Astrocyte (in vitro differentiated cells and primary cell): ENCODE measurements at places on chromosomes 7 and 10.
A peak's percentile ranks its signal among the peaks of the same experiment; 100 is the strongest.

DNA sequence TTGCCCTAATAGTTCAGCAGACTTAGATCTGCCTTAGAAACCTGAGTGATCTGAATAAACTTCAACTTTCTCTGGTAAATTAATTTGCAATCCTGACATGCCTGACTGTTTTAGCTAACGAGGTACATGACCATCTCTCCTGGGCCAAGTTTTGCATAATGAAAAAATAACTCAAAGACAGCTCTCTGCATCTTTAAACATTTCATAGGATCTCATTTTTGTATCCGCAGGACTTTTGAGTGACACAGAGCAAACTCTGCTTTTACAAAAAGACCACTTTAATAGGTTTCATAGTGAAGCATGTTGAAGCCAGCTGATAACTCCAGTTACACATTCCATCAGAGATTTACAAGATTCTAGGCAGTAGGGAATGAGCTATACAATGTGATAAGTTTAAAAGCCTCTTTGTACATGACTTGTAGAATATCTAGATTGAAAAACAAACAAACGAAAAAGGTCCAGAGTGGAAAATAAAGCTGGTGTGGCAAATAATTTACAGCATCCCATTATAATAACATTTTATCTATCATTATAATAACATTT lies 2.1 kb downstream of the PRKG1 start:
- DNase-seq = no peak

- DNase-seq = no peak
Measured at GRCh38 chr7:29066641-29067040, 79.7 kb downstream of the CPVL start.

GRCh38 chr7:151868396-151869108 lies 8.4 kb downstream of the PRKAG2 start:
- DNase-seq = no peak

- no peak for DNase-seq
Measured at GRCh38 chr7:112784603-112785002, 5.6 kb downstream of the TMEM168 start.

GRCh38 chr7:70614237-70615045 lies 517.5 kb upstream of the GALNT17 start:
- DNase-seq = peak; percentile 64

DNA sequence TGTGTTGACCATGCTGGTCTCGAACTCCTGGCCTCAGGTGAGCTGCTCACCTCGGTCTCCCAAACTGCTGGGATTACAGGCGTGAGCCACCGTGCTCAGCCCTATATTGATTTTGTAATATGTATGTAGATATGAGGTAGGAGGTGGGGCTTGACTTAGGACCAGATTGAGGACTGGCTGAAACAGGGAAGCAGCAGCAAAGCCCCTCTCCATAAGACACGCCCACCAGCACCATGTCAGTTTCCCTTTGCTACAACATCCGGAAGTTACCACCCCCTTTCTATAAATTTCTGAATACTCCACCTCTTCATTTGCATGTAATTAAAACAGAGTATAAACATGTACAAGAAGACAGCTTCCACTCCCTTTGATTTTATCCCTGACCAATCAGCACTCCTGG lies 47.9 kb upstream of the MYL10 start:
- DNase-seq = no peak

GRCh38 chr10:28839600-28840007 lies 162.3 kb downstream of the BAMBI start:
- DNase-seq = peak; percentile 80

DNA sequence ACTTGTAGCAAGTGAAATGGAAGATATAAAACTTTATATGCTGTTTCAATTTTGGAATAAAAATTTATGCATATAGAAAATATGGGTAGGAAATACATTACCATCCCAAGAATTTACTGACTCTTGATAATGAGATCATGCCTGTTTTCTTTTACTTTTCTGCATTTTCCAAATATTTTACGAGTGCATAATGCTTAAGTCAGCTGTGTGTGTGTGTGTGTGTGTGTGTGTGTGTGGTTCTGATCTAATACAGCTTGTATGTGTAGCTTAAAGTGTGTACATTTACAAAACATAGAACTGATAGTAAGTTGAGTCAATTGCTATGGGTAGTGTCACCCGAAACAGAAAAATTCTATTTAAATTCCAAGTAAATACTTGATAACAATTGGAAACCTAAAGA lies 315.9 kb upstream of the LRRN3 start:
- DNase-seq = peak; percentile 33

- peak; percentile 60 for DNase-seq
Measured at GRCh38 chr10:68871105-68871711, 29.9 kb upstream of the DDX50 start.

- DNase-seq = peak; percentile 87
Measured at GRCh38 chr10:90007226-90007625, 305.8 kb downstream of the KIF20B start.

GRCh38 chr7:17640730-17641377 lies 299.4 kb downstream of the SNX13 start:
- DNase-seq = no peak

- DNase-seq = peak; percentile 95
Measured at GRCh38 chr10:17075533-17076359, 53.9 kb downstream of the CUBN start.

DNA sequence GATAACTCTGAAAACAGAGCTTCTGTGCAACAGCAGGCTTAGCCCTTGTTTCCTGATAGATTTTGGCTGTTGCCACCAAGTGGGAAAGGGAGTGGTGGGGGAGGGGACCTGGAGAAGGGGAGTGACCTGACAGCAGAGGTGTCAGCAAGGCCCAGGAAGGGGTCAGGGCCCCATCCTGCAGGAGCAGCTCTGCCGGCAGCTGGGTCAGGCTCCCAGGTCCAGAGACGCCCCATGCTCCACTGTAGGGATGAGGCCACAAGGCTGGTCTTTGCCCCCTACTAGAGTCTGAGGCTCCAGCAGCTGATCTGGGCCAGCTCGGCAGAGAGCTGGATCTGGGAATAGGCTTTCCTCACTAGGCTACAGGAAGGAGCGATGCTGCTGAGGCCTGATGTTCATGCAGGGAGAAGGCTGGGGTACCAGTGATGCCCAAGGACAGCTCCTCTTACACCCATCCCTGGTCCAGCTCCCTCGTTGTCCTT lies 44.0 kb upstream of the ZMIZ1 start:
- no peak for DNase-seq

DNA sequence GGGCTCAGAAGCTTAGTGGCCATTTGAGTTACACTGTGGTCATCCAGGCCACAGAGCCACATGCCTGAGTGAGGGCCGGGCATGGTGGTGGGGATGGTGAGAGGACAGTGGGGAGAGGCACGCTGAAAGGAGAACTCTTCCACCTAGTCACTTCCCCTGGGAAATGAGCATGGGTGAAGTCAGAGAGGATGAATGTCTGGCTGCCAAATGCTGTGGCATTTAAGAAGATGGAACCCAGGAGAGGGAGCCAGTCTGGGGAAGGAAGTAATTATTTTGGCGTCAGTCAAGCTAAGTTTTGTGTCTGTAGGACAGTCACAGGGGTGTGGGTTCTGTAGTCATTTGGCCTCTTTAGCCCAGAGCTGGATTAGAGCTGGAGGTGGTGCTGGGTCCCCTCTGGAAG lies 86.0 kb upstream of the PODXL start:
- no peak for DNase-seq

DNA sequence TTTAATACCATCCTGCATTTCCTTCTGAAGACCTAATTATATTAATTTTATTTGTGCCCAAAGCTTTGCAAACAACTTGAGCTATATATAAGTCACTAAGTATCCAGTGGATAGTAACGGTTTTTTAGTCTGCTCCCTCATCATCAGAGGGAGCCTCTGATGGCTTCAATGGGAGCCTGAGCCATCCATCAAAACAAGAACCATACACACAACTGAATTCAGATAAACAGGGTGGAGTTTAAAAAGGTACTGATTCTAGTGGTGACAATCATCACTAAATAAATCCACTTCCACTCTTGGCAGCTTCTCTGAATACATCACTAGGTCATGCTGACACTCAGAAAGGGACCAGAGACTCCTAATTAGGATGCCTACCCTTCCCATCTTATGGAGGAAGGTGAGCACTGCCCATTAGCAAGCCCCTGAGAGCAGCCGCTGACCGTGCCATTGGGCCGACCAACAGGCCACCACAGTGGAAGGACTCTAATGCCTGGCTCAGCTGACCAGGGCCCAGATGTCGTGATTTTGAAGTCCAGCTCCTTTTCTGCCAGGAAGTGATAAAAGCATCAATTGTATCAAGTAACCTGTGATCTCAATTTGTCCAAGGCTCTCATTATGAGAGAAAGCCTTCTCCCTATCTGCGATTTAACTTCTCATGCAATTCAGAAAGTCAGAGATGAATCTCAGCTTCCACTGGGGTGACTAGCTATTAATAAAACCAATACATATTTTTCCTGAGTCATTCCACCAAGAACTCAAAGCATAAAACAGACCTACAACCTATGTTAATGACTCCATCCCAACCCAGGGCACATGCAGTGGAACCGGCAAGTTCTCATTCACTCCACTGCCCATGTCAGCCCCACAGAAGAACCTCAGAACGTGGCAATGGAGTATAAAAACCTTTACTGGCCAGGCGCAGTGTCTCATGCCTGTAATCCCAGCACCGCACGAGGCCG lies 13.1 kb downstream of the VOPP1 start:
- DNase-seq = no peak

DNA sequence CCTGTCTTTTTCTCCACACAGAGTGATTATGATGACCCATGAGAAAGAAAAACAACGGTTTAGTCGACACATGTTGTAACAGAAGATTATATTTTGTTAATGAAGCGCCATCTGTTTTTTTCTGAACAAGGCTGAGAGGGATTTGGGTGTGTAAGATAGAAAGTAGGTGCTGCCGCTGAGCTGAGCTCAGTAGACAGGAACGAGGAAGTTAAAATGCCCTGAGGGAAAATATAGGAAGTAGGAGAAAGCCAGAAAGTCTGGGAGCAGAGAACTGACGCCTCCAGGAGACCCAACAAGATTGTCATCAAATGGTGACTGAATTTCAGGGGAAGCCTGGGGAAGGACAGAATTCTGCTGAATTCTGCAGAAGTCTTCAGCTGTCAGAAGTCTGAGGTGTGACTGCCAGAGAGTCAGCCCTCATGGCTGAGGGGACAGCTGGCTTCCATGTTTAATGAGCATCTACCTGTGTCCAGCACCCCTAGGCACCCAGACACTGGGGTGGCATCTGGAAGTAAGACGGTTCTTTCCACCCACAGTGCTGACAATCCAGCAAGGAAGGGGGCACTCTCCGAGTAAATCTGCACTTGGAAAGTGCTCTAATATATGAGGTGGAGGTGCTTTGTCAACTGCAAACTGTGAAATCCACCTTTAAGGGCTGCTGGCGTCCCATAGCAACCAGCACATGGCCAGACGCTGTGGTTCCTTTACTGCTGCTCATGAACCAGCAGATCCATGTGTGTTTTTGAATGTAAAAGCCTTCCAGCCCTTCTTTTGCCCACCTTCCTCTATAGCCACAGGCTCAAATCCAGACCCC lies 12.5 kb upstream of the TSPAN15 start:
- no peak for DNase-seq

GRCh38 chr10:43404704-43405084 lies 4.3 kb downstream of the HNRNPF start:
- DNase-seq = no peak

- DNase-seq = peak; percentile 82
Measured at GRCh38 chr7:48088559-48089045, 463 bp upstream of the UPP1 start.

DNA sequence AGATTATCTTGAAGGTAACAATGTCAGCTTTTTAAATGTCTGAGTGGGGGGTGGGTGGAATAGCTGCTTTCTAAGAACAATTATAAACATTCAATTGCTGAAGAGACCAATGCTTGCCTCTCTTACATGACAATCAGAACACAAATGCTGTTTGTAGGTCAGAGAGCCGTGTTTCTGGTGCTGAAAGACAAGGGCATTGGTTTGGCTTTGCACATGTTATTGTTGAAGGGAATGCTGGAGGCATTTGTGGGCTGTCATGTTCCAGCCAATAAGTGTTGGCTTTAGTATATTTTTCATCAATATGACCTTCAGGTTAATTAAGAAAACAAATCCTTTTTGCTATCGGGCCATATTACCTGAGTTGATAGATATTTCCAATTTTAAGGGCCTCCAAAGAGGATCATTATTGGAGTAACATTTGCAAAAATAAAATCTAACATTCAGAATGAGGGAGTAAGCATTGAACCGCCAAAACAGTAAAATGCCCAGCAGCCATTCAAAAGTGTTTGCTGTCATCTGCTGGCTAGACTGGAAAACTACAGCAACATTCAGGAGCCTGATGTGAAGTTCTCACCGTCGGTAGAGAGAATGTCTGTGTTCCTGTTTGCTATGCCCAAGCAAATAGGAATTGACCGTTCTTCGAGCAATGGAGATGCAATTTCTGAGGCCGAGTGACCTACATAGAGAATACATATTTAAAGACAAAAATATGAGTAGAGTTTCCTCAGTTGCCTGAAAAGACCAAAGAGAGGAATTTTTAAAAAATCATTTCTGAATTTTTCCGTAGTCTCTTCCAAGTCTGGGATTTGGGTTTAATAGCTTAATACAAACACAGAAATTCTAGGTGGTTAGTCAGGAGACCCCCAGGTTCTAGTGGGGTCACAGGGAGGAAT lies 118.9 kb downstream of the APBB1IP start:
- peak; percentile 39 for DNase-seq

DNA sequence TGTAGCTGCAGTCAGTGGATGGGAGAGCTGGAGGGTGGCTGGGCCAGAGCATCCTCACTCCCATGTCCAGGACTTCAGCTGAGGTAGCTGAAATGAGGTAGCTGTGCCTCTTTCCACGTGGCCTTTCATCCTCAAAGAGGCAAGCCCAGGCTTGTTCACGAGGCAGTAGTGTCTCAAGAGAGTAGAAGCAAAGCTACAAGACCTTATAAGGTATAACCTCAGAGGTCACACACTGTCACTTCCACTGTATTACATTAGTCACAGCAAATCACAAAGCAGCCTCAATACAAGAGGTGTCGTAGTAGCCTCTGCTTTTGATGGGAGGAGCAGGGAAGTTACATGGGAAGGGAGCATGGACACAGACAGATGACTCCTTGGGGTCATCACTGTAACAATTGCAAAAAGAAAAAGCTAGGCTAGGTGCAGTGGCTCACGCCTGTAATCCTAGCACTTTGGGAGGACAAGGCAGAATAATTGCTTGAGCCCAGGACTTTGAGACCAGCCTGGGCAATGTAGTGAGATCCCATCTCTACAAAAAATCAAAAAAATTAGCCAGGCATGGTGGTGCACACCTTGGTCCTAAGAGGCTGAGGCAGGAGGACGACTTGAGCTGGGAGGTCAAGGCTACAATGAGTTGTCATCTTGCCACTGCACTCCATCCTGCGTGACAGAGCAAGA lies 97.5 kb downstream of the SKIDA1 start:
- peak; percentile 20 for DNase-seq

- peak; percentile 37 for DNase-seq
Measured at GRCh38 chr10:102796407-102797176, 40.6 kb downstream of the CYP17A1 start.

GRCh38 chr7:101488826-101489572 lies 126.3 kb downstream of the COL26A1 start:
- no peak for DNase-seq

- peak; percentile 45 for DNase-seq
Measured at GRCh38 chr7:111982133-111982532, 224.1 kb downstream of the DOCK4 start.

- no peak for DNase-seq
Measured at GRCh38 chr7:123961771-123962170, 36.7 kb downstream of the SPAM1 start.
